Neuronal stem cell (in vitro differentiated cells): ENCODE measurements at places on chromosomes 2 and 18.

GRCh38 chr2:62996534-62997186 is 54.0 kb upstream of the OTX1 start:
- no peak for DNase-seq

DNA sequence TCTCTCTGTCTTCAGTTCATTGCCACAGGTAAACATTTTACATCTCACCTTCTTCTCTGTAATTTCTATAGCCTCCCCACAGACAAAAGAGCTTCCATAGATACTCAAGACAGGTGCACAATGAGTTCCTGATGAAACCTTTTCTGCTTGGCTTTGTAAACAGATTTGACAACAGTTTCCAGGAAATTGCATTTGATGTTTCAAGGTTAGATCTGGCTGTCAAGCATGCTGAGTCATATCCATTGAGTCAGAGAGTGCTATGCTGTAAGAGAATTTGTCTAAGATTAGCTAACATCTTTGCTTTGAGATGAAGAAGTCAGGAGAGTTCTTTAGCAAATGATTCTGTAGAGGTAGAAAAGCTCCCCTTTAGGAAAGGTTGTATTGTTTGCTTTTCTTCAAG is 40.6 kb upstream of the MAP2 start:
- no peak for DNase-seq

- DNase-seq, result no peak
Measured at GRCh38 chr2:182499706-182500470, 73.1 kb upstream of the PDE1A start.

DNA sequence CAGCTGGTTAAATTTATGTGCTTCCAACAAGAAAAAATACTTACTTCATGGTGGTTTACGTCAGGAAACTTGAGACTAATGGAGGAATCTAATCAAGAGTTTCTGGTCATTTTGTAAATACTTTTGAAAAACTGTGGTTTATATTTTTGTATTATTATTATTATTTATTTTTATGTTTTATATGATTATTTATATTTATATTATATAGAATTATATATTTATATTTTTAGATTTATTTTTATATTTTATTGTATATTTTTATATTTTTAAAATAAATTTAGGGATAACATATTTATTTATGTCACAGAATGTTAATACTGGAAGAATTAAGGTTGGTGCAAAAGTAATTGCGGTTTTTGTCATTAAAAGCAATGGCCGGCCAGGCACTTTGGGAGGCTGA is 474.5 kb upstream of the DDX18 start:
- no peak for DNase-seq

DNA sequence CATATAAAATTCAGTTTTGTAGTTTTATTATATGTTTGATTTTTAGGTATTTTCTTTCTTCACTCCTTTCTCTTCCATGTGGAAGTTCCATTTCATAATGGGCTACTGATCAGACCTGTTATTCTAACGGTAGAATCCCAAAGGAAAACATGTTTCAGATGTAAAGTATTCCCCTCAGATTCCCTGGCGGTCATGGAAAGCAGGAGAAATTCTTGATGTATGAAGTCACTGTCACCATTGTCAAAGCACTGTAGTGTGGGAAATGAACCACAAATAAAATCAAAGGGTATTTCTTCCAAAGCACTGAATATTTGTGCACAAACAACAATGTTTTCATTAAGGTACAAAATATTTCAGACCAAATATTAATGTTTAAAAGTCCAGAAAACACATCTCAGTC is 237.3 kb upstream of the KLHL14 start:
- no peak for DNase-seq

GRCh38 chr2:60891180-60891579 is 9.8 kb downstream of the REL start:
- DNase-seq, result no peak

DNA sequence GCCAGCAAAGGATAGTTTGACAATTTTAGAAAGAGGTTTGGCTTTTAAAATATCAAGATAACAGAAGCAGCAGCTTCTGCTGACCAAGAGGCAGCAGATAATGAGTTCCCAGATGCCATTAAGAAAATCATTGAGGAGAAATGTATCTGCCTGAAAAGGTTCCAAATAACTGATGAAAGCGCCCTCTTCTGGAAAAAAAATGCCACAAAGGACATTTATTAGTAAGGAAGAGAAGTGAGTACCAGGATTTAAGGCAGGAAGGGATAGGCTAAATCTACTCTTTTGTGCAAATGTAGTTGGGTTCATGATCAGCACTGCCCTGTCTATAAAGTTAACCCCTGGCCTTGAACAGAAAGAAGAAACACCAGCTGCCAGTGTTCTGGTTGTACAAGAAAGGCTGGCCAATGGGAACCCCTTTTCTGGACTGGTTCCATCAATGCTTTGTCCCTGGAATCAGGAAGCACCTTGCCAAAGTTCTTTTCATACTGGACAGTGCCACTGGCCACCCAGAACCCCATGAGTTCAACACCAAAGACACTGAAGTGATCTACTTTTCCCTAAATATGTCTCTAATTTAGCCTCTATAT is 40.6 kb downstream of the DHX57 start:
- DNase-seq, result peak; percentile 9

GRCh38 chr2:200534572-200534971 is 8.6 kb downstream of the SGO2 start:
- DNase-seq, result no peak

DNA sequence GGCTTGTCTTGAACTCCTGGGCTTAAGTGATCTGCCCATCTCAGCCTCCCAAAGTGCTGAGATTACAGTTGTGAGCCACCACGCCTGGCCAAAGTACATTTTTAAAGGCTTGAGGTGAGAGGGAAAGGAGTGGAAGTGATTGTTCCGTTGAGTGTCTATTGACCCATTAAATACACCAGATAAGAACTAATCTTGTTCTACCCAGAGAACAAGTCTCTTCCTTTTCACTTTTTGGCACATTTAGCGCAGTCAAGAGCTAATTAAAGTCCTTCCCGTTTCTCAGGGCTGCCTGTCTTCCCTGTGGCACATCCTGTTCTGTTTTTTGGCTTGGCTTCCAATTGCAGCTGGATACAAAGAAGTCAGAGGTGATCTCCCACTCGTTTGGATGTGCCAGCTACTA is 172.3 kb downstream of the ALPK2 start:
- DNase-seq, result no peak

GRCh38 chr2:108852375-108852774 is 65.8 kb downstream of the CCDC138 start:
- no peak for DNase-seq

- DNase-seq, result no peak
Measured at GRCh38 chr18:44733069-44733753, 52.5 kb downstream of the SETBP1 start.

GRCh38 chr18:24459772-24460171 is 665 bp upstream of the HRH4 start:
- DNase-seq, result no peak

GRCh38 chr18:41131050-41131449 is 824.0 kb upstream of the PIK3C3 start:
- DNase-seq, result no peak

DNA sequence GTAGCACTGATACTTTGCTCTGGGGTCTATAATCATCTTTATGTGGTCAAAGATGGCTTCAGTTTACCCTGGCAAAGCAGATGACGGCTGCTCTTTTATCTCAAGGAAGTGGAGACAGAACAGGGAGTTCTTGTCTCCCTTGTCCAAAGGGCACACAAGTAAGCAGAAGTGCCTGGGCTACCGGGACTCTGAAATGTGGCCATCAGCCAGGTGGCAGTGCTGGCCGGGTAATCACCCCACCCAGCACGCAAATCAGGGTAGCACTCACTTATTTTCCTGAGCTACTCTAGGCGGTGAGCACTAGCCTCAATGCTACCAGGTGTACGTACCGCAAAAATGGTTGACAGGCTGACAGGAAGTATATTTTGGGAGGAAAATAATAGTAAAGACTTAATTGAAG is 119.7 kb upstream of the ETAA1 start:
- no peak for DNase-seq
